Gastroesophageal sphincter (tissue), 4 donors: ENCODE measurements at places on chromosomes 6 and 20. TPM values are rescaled to one million over a fixed set of nuclear protein-coding genes. Genes with fewer than 3 reads are reported as not detected.

BMP5 gene
- total RNA-seq, result 1.2 TPM

CD24 gene
- 4.3 TPM for total RNA-seq

LY86 gene
- 3.9 TPM for total RNA-seq

C2 gene
- total RNA-seq, result 33.4 TPM

GSTA3 gene
- not detected for total RNA-seq

XKR7 gene
- 0.07 TPM for total RNA-seq

PNLDC1 gene
- not detected for total RNA-seq

STK4 gene
- total RNA-seq, result 29.2 TPM

GINS1 gene
- not detected for total RNA-seq

BHLHE23 gene
- not detected for total RNA-seq

CARMIL1 gene
- total RNA-seq, result 10.4 TPM

RIPOR2 gene
- 3.0 TPM for total RNA-seq

MUC21 gene
- 1.0 TPM for total RNA-seq

ELMO2 gene
- 49.2 TPM for total RNA-seq

MTFR2 gene
- total RNA-seq, result 0.62 TPM

SNAP25 gene
- total RNA-seq, result 1.8 TPM

TMEM200A gene
- total RNA-seq, result 0.46 TPM

LRFN2 gene
- total RNA-seq, result not detected

RIPPLY2 gene
- 2.3 TPM for total RNA-seq

SLC13A3 gene
- 0.62 TPM for total RNA-seq

PPP1R16B gene
- 5.6 TPM for total RNA-seq

SIM1 gene
- not detected for total RNA-seq

CPXM1 gene
- total RNA-seq, result 7.1 TPM

BAG2 gene
- total RNA-seq, result 40.8 TPM

MOG gene
- total RNA-seq, result not detected

C20orf141 gene
- total RNA-seq, result not detected

FAM217A gene
- not detected for total RNA-seq

BTNL2 gene
- total RNA-seq, result not detected

C6orf52 gene
- total RNA-seq, result 2.5 TPM

ZNF311 gene
- 0.94 TPM for total RNA-seq

CRIP3 gene
- not detected for total RNA-seq

DEFB132 gene
- total RNA-seq, result not detected

ZC2HC1B gene
- not detected for total RNA-seq

RFX6 gene
- not detected for total RNA-seq

ULBP2 gene
- not detected for total RNA-seq

RNF144B gene
- total RNA-seq, result 13.7 TPM

HCK gene
- total RNA-seq, result 2.6 TPM

ADAT2 gene
- 2.7 TPM for total RNA-seq

PACRG gene
- not detected for total RNA-seq

OOEP gene
- not detected for total RNA-seq

PTCRA gene
- not detected for total RNA-seq

SIRPD gene
- total RNA-seq, result not detected

ASIP gene
- total RNA-seq, result 3.5 TPM

C6orf141 gene
- 2.6 TPM for total RNA-seq

VWA7 gene
- total RNA-seq, result 0.47 TPM

PFDN6 gene
- 52.6 TPM for total RNA-seq

CLPSL1 gene
- not detected for total RNA-seq

MAPK13 gene
- 1.4 TPM for total RNA-seq

ZNF165 gene
- 1.6 TPM for total RNA-seq

MUC22 gene
- 0.16 TPM for total RNA-seq
